ENCODE measurements at places on chromosomes 1 and 21. TPM values are rescaled to one million over a fixed set of nuclear protein-coding genes. Genes with fewer than 3 reads are reported as not detected.

- H3K4me1 ChIP-seq: no peaks in the 10 kb centered on the region
- H3K4me3 ChIP-seq: no peak overlapping the region
- H3K27me3 ChIP-seq: no peaks in the 10 kb centered on the region
- DNase-seq: no peak
- H3K27ac ChIP-seq: no peak overlapping the region
Measured at GRCh38 chr21:43757601-43758000, 18.5 kb downstream of the CSTB start.

GRCh38 chr1:167629681-167630567 lies at the start of gene RCSD1:
TSS of gene RCSD1 (plus strand) at chr1:167630232. CDS start at chr1:167630424, 192 bp downstream.
- peak within 1 kb of the TSS; percentile 29 for H3K4me3 ChIP-seq
- H3K27ac ChIP-seq: no peak within 1 kb of the TSS
- DNase-seq: no peak
- no peaks in the 10 kb centered on the region for H3K36me3 ChIP-seq

- peaks cover 8% of the 10 kb centered on the region for H3K27me3 ChIP-seq
- no peaks in the 10 kb centered on the region for H3K36me3 ChIP-seq
- H3K4me1 ChIP-seq: peaks cover 13% of the 10 kb centered on the region
- peak; percentile 53 for DNase-seq
Measured at GRCh38 chr1:87149241-87150041, 179.2 kb upstream of the LMO4 start.

DNA sequence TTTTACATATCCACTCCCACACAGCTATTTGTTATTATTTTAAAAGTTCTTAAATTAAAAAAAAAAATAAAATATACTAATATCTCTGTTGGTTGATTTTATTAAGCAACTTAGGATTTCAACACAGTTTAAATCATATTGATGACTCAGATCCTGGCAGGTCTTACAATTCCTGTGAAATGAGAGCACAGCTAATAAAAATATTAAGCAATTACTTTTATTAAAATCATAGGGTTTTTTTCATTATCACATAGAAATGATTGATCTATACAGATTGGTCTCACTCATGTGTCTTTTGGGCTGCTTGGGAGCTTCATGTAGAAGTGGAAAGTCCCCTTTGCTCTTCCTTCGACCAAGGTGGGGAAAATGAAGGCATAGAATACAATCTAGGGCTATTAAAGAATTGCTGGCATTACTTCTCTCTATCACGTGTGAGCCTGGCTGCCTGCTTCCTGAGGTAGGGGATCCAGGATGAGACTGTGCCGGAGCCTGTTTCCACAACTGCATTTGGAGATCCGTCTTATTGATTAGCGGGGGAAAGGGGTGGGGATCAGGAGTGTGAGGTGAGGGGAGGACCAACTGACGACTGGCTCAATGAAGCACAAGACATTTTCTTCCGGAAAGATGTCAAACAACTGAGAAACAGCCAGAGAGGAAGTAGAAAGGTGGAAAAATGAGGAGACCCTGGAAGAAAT lies 858.0 kb downstream of the USP25 start:
- DNase-seq: peak; percentile 47
- no peak overlapping the region for H3K27ac ChIP-seq
- no peak overlapping the region for H3K4me3 ChIP-seq
- no peaks in the 10 kb centered on the region for H3K36me3 ChIP-seq

- H3K27ac ChIP-seq: peak overlapping the region; percentile 81
- peak; percentile 58 for DNase-seq
- peaks cover 21% of the 10 kb centered on the region for H3K4me1 ChIP-seq
- H3K36me3 ChIP-seq: peaks cover 8% of the 10 kb centered on the region
- peaks cover 4% of the 10 kb centered on the region for H3K27me3 ChIP-seq
Measured at GRCh38 chr1:153945131-153945794, 1.3 kb downstream of the DENND4B start.

DNA sequence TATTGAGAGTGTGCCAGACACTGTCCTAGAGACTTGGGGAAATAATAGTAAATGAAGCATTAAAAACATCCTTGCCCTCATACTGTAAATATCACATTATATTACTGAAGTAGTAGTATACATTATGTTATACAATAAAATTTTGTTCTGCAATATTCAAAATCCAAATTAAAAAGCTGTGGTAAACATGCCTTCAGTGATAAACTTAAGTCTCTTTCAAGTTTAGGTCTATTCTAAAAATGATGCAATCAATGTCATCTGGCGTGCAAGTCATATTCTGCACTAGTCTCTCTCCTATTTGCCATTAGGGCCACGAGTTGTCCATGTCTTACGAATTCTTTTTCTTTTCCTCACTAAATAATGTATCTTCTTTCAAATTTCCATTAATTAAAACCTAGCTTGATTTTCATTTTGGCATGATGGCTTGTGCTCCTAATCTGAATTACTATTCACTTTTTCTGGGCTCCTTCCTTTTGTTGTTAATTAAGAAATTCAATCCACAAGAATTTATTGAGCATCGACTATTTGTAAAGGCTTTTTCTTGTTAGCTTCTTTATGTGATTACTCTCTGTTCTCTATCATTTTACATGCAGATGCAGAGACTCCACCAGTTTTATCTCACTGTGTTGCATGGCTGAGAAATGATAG lies 130.7 kb downstream of the COQ8A start:
- H3K36me3 ChIP-seq: peaks cover 1% of the 10 kb centered on the region
- DNase-seq: no peak
- H3K4me1 ChIP-seq: peaks cover 20% of the 10 kb centered on the region
- no peaks in the 10 kb centered on the region for H3K27me3 ChIP-seq

GRCh38 chr1:76142771-76143540 lies 68.4 kb downstream of the ST6GALNAC3 start:
- H3K27ac ChIP-seq: no peak overlapping the region
- no peaks in the 10 kb centered on the region for H3K4me1 ChIP-seq
- DNase-seq: peak; percentile 37
- H3K36me3 ChIP-seq: no peaks in the 10 kb centered on the region

The SLC30A10 gene
- total RNA-seq: not detected

DNA sequence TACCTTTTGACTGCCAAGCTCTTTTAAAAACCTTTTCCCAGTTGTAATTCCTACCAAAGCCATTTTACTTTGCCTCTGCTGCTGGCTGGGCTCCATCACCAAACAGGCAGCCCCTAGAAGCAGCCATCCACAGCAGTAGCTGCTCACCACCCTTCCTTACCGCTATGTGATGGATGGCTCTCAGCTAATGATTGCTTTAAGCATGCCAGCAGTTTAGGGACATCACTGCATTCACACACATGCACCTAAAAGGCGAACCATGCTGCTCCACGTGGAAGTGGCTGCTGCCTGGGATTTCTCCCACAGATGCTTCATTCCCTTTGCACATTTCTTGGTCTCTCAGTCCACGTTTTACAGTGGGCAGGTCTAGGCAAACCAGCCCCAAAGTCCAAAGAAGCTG lies 46.3 kb upstream of the PDE9A start:
- H3K4me1 ChIP-seq: no peaks in the 10 kb centered on the region
- peaks cover 21% of the 10 kb centered on the region for H3K36me3 ChIP-seq
- peaks cover 3% of the 10 kb centered on the region for H3K27me3 ChIP-seq
- no peak overlapping the region for H3K4me3 ChIP-seq
- DNase-seq: no peak

GRCh38 chr1:198841477-198841876 lies 202.6 kb downstream of the PTPRC start:
- H3K36me3 ChIP-seq: peaks cover 24% of the 10 kb centered on the region
- DNase-seq: no peak
- peaks cover 14% of the 10 kb centered on the region for H3K4me1 ChIP-seq
- no peaks in the 10 kb centered on the region for H3K27me3 ChIP-seq
- H3K4me3 ChIP-seq: no peak overlapping the region
- no peak overlapping the region for H3K27ac ChIP-seq

The OR2G6 gene
- total RNA-seq: not detected

DNA sequence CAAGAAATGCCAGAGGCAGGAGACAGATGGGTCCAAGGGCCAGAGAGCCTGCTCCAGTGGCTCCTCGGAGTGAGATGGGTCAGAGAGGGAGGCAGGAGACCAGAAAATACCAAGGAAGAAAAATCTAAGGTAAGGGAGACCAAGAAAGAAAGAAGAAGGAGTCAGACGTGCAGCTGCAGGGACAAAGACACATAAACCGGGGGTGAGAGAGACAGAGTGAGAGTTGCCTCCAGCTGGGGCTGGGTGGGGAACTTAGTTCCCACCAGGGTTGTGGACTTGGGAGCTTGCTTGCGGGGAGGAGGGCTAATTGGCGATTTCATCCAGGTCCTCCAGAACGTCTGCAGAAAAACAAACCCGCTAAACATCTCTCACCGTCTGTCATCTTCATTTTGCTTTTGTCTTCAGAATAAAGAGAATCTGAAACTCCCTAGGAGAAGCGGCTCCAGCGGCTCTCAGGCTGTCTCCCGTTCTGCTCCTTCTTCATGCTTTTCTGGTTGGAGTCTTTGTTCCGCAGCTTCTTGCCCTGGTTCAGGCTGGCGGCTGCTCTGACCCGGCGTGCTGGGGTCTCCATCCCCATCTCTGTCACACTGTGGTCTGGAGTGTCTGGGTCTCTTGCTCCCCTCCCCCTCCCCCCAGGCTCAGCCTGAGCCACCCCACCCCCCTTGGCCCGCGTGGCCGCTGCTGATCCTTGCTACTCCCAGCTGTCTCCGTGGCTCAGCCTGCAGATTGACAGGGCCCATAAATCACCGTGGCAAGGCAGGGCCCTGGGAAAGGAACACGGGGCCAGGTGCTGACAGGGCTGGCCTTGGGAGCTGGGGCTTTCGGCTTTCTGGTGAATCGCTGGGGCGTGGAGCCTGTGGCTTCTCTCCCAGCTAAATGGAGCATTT lies 66.6 kb downstream of the UBIAD1 start:
- H3K27me3 ChIP-seq: peaks cover 37% of the 10 kb centered on the region
- H3K27ac ChIP-seq: no peak overlapping the region
- DNase-seq: no peak

GRCh38 chr21:15031790-15032357 lies 32.9 kb downstream of the NRIP1 start:
- no peak overlapping the region for H3K4me3 ChIP-seq
- no peaks in the 10 kb centered on the region for H3K27me3 ChIP-seq
- peaks cover 25% of the 10 kb centered on the region for H3K36me3 ChIP-seq

The GUCA2B gene
- total RNA-seq: not detected

- H3K27ac ChIP-seq: peak overlapping the region; percentile 66
- H3K27me3 ChIP-seq: peaks cover 2% of the 10 kb centered on the region
- H3K4me3 ChIP-seq: peak overlapping the region; percentile 45
- peaks cover 88% of the 10 kb centered on the region for H3K4me1 ChIP-seq
Measured at GRCh38 chr21:35578347-35578782, 482.0 kb downstream of the SETD4 start.

The KRTAP19-1 gene
- not detected for total RNA-seq

The VANGL2 gene
- total RNA-seq: not detected

- H3K4me3 ChIP-seq: peak overlapping the region; percentile 99
- H3K4me1 ChIP-seq: peaks cover 54% of the 10 kb centered on the region
- H3K36me3 ChIP-seq: peaks cover 58% of the 10 kb centered on the region
- H3K27me3 ChIP-seq: peaks cover 73% of the 10 kb centered on the region
- peak overlapping the region; percentile 94 for H3K27ac ChIP-seq
Measured at GRCh38 chr1:85580872-85581801, 576 bp downstream of the CCN1 start.

DNA sequence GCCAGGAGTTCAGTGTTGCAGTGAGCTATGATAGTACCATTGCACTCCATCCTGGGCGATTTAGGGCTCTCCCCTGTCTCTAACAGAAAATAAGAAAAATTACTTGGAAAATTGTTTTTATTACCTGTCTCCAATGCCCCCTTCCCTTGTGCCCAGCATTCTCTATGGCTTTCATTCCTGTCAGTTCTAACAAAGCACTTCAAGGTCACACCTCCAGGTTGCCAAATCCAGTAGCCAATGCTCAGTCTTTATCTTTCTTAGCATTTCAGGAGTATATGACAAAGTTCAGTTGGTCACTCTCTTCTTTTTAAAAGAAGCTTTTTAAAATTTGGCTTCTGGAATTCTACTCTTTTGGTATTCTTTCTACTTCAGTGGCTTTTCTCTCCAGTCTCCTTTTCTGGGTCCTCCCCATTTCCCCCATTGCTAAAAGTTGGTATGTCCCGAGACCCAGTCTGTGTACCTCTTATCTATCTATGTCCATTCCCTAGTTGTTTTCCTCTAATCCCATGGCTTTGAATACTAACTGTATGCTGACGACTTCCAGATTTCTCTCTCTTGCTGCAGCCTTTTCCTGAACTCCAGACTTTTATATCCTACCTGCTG lies 69.9 kb downstream of the LAMC1 start:
- peak overlapping the region; percentile 68 for H3K4me3 ChIP-seq
- H3K4me1 ChIP-seq: peaks cover 67% of the 10 kb centered on the region
- no peak for DNase-seq

The VASH2 gene
- total RNA-seq: not detected

DNA sequence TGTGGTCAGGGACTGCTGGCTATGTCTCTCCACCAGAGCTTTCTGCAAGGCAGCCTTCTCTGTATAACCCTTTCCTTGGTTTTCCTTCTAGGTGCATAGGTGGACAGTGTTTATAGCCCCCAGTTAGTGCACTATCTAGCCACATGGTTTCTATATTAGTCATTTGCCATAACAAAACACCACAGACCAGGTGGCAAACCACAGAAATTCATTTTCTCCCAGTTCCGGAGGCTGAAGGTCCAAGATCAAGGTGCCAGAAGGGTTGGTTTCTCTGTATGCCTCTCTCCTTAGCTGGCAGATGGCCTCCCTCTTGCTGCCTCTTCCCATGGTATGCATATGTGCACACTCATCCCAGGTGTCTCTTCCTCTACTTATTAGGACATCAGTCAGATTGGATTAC lies 106.4 kb downstream of the KAZN start:
- peaks cover 2% of the 10 kb centered on the region for H3K27me3 ChIP-seq
- no peak overlapping the region for H3K27ac ChIP-seq
- H3K4me3 ChIP-seq: no peak overlapping the region
- no peaks in the 10 kb centered on the region for H3K4me1 ChIP-seq

- H3K36me3 ChIP-seq: no peaks in the 10 kb centered on the region
- H3K27me3 ChIP-seq: 0 out of 2 replicates have a peak, but pooled peaks cover 2% of the 10 kb centered on the region
- H3K27ac ChIP-seq: peak overlapping the region; percentile 79
Measured at GRCh38 chr1:21200767-21201166, 24.1 kb upstream of the EIF4G3 start.

- no peaks in the 10 kb centered on the region for H3K4me1 ChIP-seq
- no peak overlapping the region for H3K27ac ChIP-seq
- H3K36me3 ChIP-seq: no peaks in the 10 kb centered on the region
Measured at GRCh38 chr1:228278432-228278941, 70.6 kb downstream of the OBSCN start.

- H3K27ac ChIP-seq: no peak overlapping the region
- H3K4me3 ChIP-seq: no peak overlapping the region
- no peaks in the 10 kb centered on the region for H3K4me1 ChIP-seq
- H3K27me3 ChIP-seq: peaks cover 13% of the 10 kb centered on the region
Measured at GRCh38 chr1:231193710-231194340, 32.0 kb downstream of the TRIM67 start.

- H3K27ac ChIP-seq: peak overlapping the region; percentile 66
- H3K36me3 ChIP-seq: no peaks in the 10 kb centered on the region
- H3K27me3 ChIP-seq: no peaks in the 10 kb centered on the region
- H3K4me1 ChIP-seq: peaks cover 37% of the 10 kb centered on the region
- peak; percentile 30 for DNase-seq
Measured at GRCh38 chr1:9317591-9318417, 25.1 kb downstream of the SPSB1 start.

Measured in HFFc6 (cell line).